Cerebellar cortex (tissue), 1 donor: ENCODE measurements at places on chromosomes 16 and 17.
A peak's percentile ranks its signal among the peaks of the same experiment; 100 is the strongest.

GRCh38 chr16:51287121-51287755 lies 136.2 kb upstream of the SALL1 start:
- DNase-seq, result no peak

DNA sequence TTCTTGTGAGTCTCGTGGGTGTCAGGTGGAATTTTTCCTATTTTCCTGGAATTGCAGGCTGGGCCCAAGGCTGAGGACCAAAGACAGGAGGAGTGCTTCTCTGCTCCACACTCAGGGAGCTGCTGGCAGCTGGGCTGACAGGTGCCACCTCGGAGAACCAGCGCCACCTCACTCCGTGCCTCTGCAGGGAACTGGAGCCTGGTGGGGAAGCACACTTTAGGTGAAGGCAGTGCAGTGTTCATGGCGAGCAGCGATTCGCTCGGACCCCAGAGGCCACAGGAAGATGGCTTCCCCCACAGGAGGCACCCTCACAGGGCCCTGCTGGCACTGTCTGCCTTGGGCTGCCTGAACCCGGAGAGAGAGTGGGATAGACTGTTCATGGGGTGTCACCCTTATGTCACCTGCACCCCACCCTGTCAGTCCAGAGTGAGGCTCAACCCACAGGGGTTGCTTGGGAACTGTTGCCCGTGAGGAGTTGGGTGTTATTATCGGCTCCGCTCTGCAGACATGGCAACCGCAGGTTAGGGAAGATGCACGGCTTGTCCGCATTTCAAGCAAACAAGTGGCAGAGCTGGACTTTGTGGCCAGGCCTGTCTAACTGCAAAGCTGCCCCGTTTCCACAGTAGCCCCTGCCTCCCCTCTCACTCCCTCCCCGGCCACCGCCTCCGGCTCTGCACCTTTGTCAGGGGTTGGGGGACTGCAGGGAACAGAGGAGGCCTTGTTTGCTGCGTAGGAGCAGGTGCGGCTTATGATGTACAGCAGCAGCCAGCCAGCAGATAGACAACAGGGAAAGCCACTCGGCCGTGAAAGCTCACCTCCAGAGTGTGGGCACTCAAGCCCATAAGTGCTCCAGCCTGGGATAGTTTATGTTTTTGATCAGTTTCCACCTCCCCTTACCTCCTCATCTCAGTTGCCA lies 15.5 kb downstream of the TBC1D24 start:
- peak; percentile 67 for DNase-seq

- peak; percentile 37 for DNase-seq
These were observed 14.9 kb downstream of the MYBBP1A start for GRCh38 chr17:4540224-4540651.

DNA sequence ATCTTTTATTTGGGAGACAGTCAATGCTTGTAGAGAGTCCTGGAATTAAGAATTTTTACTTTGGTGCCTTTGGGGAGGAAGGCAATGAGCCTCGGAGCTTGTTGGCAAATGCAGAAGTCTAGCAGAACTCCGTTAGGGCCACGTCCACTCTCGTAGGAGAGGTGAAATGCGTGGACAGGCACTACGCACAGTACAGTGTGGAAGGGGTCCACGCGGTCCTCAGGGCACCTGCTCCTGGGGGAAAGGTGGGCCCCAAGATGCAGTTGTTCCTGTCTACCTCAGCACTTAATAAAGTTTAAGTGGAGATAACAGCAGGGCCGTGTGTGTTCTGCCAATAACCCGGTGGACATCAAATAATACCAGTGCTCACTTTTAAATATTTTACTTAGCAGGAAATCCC lies 1.8 kb downstream of the RAB11FIP3 start:
- DNase-seq, result no peak

DNA sequence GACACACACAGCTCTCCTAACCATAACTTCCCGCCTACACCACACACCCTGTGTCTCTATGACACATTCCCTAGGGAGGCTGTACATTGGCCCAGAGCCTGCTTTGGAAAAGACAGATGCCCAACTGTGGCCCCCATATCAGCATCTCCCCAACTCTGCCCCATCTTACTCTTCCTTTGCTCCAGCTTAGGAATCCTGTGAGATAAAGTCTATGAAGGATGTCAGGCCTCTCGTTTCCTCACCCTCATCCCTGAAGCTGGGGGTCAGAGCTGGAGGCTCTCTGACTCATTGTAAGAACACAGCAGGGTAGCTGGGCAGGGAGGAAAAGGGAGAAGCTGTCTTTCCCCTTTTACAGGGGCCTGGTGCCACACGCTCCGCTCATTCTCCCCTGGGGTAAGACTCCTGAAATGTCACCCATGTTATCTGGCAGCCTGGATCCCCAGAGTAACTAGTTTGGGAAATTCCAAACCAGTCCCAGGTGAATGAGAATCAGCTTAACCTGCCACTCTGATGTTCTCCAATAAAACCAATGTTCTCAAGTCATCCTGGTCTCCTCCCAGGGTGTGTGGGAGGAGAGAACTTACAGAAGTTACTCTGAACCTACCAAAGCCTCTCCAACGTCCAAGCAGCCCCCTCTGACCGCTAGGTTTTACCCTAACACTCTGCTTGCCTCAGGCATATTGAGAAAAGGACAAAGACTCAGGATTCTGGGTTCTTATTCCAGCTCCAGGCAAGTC lies 2.8 kb downstream of the RAPGEFL1 start:
- no peak for DNase-seq

DNA sequence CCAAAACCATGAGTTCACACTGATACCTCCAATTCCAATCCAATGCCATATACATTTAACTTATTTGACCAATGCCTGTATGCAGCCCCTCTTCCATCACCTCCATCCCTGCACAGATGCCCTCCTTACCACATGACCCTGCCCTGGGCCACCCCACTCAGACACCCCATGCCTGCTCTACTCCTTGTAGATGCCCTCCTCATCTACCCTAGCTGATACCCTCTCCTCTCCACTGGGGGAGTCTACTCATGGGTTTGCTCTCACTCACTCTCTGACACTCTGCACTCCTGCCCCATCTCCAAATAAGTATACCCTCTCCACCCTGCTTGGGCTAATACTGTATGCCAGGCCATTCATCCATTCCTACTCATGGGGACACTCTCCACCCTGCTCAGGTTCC lies 16.0 kb upstream of the CMTM4 start:
- no peak for DNase-seq

- DNase-seq, result no peak
These were observed 21.5 kb downstream of the ELAC2 start for GRCh38 chr17:12996357-12996756.

DNA sequence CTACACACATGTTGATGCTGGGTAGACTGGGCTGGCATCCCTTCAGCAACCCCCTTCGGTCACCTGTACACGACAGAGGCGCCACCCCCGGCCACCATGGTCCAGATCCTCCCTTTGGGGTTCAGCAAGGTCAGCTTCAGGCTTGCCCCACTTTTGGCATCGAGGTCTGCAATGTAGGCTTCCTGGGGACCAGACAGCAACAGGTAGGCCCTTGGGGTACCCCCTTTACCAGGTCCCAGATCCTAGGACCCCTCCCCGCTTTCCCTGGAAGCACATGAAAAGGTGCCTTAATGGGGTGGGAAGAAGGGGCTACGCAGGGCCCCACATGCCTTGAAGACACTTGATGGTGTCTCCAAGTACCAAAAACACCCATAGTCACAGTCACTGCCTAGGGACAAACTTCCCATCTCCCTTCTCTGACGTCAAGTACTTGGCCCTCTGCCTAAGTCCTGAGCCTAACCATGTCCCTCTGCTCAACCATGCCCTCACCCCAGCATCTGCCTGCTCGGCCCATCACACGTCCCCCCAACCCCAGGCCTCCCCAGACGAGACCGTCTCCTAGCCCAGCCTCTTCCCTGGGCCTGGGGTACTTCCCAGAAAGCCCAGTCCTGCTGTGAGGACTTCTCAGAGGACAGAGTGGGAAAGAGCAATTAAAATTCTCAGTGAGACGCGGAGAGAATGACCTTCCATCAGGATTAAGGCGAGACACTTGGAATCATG lies 12.1 kb downstream of the ACLY start:
- no peak for DNase-seq

DNA sequence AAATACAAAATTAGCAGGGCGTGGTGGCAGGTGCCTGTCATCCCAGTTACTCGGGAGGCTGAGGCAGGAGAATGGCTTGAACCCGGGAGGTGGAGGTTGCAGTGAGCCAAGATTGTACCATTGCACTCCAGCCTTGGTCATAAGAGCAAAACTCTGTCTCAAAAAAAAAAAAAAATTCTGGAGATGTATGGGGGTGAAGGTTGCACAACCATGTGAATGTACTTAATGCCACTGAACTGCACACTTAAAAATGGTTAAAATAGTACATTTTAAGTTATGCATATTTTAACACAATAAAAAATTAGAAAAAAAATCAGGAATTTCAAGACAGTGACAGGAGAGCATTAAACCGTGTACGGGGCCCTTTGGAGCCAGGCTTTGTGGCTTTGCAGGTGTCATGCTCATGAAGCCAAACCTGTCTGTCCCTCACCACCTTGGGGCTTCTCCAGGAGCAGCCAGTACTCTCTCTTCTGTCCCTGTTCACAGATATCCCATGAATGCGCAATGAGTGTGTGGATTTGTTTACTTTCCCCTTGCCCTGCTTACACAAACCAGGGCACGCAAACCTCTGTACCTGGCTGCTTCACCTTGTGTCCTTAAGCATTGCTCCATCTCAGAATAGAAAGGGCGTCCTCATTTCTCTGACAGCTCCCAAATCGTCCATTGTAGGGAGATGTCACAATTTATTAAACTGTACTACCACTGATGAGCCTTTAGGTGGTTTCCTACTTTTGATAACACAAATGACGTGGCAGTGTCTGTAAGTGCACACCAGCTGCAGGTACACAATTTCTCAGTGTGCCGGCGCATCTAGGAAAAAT lies 58.2 kb upstream of the CBX4 start:
- no peak for DNase-seq

DNA sequence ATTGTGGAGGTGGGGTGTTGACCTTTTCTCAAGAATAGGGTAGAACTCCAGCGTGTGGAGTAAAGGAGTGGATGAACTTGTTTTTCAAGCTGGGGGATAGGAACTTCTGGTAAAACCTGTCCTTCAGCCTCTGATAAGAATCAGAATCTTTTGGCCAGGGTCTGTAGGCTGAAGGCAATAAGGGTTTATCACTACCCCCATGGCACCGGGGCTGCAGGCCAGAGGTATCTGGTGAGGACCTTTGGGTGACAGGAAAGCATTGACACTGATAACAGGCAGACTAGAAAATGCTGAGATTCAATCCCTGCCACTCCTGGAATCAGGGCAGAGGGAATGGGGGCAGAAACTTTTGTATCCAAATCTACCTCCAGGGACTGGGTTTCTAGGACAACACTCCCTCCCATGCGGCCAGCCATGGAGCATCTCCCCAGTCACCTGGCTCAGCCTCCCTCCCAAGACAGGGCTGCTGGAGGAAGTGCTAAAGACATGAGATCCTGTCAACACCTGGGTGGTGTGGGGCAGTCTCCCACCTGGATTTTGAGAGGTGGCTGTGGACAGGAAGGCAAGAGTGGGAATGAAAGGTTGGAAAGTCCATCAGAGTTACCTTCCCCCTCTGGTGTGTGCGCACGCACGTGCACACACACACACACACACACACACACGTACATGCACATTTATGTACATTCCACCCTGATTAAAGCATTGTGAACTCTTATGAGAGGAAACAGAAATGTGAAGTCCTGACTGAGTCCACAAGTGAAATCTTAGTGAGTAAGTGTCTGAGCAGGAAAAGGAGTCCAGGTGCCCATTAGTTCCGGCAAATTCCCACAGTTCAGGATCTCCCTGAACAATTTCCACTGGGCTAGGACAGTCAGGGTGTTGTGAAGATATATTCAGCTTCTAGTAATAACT lies 53.1 kb upstream of the MARCHF10 start:
- no peak for DNase-seq

DNA sequence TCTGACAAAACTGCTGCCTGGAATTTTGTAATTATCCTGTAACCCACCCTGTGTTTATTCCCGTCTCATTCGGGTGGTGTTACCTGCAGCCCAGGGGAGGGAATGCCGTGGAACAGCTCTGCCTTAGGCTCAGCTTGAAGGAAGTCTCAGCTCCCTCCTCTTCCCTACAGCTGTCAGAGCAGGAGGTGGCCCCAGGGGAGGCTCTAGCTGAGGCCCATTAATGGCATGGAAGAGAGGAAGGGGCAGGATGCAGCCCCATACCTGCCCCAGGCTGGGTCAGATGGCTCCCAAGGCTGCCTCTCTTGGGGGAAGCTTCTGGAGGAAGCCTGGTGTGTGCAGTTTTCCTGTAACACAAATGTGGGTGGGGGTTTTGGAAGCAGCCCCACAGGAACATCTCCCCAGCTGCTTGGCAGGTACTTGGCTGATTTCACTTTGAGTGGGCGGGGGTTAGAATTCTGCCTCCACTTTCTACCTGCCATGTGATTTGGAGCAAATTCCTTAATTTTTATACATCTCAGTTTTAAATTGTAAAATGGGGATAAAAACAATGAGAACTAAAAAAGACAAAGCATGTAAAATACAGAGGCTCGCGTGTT lies 103.9 kb downstream of the MGAT5B start:
- no peak for DNase-seq

GRCh38 chr16:17304106-17304490 lies 166.7 kb downstream of the XYLT1 start:
- no peak for DNase-seq

DNA sequence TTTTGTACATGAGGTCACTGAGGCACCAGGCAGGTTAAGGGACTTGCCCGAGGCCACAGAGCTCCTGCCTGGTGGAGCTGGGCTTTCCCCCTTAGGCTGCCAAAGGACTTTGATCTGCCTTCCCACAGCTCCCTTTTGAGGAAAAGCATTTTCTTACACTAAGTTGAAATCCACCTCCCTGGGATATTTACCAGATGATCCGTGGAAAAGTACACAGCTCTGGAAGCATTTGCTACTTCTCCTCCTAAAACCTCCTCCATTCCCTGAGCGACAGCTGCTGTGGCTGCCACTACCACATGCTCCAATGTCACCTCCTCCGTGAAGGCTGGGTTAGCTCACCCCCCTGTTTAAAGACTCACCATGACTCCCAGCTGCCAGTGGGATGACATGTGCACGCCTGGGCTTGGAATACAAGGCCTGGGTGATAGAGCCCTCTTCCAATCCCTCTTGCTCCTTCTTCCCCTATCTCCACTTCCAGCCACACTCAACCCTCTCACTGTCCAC lies 1.2 kb upstream of the MPRIP start:
- no peak for DNase-seq

DNA sequence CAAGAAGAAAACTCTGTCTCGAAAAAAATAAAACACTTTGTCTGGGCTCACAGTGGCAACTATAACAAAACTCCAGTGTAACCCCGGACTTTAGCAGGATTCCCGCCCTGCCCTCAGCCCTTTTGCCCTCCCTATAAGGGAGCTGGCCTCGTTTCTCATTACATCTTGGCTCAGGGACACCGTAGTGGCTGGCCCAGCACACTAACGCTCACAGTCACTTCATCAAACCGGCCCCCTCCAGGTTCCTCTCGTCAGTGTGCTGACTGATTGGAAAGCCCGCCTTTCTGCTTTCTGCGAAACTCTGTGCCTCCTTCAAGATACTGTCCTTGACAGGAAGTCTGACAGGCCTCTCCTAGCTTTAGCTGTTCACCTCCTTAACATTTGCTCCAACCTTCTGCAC lies 11.2 kb upstream of the MYO1C start:
- DNase-seq, result no peak

DNA sequence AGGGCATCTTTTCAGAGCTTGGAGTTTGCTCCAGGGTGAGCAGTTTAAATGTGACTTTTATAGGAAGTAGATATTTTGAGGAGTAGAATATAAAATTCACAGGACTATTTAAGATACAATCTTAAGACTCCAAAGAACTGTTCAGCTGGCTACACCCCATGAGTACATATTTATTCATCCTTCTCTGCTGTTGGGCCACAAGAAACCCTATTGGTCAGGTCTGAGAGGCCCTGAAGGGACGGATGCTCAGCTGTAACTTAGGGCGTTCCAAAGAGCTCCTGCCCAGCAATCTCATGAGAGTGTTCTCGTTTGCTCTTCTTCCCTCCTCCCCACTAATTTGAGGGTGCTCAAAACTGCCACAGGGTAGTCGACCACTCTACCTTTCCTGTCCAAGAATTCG lies 7.3 kb downstream of the ST6GALNAC2 start:
- no peak for DNase-seq
